Substantia nigra (tissue), 51 donors: ENCODE measurements at places on chromosomes 2 and 18.

GRCh38 chr2:23460993-23461392 is 76.0 kb downstream of the KLHL29 start:
- DNase-seq = no peak

DNA sequence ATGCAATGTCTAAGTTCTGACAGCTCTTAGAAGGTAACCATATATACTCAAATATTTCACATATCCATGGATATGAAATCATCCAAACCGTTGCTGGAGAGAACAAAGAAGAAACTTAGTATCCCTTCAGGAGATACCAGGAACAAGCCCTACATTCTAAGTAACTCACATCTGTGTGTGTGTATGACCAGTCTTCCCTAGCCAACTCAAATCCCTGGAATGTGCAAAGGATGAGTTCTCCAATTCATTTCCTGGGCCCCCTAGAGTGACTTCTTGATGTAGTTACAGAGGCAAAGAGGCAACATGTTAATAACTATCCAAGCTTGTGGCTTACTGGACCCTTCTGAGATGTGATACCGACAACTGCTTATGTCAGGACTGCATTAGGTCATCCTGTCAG is 20.1 kb downstream of the TPGS2 start:
- DNase-seq = no peak

GRCh38 chr2:5690718-5691220 is 1.4 kb upstream of the SOX11 start:
- no peak for DNase-seq

GRCh38 chr18:48662011-48662661 is 123.3 kb downstream of the CTIF start:
- DNase-seq = no peak

- DNase-seq = no peak
These were observed 281.1 kb upstream of the COL3A1 start for GRCh38 chr2:188693111-188693510.

DNA sequence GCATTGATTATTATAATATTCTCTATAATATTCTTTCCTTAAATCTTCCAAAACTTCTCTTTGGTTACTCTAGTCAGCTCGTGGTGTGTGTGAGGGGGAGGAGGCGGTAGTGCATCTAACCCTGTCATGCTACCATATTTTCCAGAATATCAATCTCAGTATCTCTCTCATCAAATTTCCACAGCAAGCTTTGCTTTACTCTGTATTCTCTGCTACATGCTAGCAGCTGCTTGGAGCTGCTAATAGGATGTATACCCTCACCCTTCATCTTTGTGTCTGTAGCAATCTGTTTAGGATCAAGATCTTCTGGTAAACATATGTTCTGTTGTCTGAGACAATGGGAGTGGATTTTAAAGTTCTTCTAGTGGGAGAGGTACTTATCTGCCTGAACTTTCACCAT is 303.8 kb upstream of the KLHL14 start:
- no peak for DNase-seq

- DNase-seq = no peak
These were observed 73.1 kb upstream of the STK17B start for GRCh38 chr2:196244516-196244915.

DNA sequence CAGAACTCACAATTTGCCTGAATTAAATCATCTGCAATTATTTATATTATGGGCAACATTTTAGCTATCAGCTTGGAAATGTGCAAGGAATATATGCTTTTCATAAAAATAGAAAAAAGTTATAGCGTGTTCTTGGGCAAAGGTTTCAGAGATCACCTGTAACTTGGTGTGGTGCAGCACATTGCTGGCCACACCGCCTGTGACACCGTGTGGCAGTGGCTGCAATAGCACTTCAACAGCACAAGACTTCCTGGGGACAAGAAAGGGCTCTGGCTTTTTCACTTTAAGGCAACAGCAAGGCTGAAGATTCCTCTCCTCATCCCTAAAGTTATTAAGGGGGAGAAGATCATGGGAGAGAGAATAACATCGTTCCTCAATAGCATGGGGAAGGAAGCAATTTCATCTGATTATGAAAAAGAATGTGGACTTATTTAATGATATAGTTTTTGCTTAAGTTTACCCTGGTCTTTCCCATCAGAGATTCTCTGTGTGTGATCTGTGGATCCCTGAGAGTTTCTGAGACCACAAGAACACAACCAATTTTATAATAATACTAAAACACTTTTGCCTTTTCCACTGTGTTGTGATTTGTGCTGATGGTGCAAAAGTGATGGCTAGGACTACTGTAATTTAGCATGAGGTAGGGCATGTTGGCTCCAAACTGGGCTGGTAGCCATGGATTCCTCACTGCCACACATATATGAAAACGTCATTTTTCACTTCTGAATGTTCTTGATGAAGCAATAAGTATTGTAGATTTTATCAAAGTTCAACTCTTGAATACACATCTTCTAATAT is 15.0 kb upstream of the SERPINB3 start:
- DNase-seq = no peak

GRCh38 chr2:241579281-241579680 is 20.7 kb downstream of the BOK start:
- DNase-seq = no peak

DNA sequence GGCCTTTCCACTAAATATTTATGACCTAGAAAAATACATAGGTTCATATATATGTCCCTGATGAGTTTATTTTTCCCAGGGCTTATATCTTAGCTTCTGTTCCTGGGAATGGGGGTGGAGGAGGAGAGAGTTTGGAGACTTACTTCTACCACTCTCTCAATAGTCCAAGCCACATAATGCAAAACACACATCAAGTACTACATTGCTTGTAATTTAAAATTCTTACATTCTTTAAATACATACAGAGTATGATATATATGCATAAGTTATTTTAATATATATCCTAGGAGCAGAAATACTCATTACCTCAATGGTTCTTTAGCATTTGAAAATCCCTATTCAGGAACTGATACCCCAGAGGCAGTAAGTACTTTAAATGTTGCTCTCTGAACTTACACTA is 73.2 kb upstream of the MYL1 start:
- no peak for DNase-seq

DNA sequence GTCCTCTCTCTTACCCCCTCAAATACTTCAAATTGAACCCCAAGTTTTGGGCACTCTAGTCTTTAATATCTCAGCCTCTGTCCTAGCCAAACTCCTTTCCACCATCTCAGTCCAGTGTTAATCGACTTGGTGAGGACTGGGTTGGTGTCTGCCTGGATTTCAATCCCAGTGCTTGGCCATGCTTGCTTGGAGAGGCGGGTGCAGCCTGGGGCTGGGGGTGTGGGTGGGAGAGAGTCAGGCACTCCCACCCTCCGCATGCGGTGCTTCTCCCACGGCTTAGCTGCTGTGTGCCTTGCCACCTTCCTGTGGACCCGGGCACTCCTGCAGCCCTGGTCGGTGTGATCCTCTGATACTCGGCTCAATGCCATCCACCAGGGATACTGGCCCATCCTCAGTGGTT is 220.8 kb upstream of the HDAC4 start:
- DNase-seq = no peak

GRCh38 chr2:95551055-95551568 is 40.7 kb upstream of the TRIM43 start:
- DNase-seq = no peak

DNA sequence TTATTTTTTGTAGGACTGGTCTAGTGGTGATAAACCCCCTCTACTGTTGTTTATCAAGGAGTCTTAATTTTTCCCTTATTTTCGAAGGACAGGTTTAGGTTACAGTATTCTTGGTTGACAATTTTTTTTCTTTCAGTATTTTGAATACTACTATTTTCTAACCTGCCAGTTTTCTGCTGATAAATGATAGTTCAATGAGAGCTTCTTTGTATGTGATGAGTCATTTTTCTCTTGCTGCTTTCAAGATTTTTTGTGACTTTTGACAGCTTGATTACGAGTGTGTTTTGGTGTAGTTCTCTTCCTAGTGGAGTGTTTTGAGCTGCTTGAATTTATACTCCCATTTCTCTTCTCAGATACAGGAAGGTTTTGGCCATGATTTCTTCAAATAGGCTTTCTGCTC is 77.5 kb downstream of the ACSL3 start:
- no peak for DNase-seq

DNA sequence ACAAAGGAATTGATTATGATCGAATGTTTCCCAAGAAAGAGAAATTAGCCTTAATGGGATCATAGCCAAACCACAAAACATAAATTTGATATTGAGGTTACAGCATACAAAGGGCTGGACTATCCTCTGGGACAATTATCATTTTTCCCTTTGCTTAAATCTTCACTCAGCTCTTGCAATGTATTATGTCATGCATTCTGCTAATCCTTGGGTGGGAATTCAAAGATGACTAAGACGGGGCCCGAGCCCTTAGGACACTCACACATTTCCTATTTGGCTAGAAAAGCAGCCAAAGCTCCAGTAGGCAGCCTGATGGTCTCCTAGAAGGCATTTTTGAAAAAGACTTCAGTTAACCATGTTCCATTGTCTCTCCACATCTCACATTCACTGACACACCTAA is 17.2 kb upstream of the NMI start:
- DNase-seq = no peak

DNA sequence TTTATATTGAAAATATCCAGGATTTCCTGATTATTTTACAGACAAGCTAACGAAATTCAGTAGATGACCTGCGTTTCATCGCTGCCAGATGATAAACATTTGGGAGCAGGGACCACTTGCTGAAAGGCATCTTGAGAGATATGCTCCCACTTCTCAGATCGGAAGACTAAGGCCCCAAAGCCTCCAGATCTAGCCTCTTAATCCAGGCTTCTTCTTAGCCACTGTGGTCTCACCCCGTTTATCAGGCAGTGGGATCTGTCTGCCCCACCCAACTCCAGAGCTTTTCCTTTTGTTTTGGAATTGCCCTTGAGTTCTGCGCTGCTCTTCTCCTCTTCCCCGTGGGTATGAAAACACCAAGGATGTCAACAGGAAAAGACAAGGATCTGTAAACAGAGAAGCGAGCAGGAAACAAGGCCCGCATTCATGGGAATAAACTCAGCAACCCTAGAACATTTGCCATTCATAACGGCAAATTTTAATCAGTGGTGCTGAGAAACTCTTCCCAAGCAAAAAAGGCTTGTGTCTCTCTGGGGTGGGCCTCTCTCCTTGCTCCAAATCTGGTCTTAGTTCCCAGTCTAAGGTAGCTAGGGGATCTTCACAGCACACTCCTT is 21.4 kb downstream of the MYL12B start:
- DNase-seq = no peak

DNA sequence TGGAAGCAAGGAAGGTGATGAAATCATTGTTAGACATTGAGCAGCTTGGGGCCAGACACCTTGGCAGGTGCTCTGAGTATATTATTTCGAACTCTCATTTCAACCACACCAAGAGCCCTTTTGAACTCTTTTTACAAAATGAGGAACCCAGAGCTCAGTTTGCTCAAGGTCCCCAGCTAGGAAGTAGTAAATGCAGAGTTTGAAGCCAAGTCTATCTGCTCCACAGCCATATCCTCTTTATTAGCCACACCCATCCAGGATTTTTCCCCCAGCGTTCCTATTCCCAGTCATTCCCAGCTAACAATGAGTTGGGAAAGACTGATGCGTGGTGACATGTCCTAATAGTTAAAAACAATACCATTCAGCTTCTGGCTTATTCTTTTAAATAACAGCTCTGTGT is 40.2 kb downstream of the SEMA4F start:
- no peak for DNase-seq

GRCh38 chr2:167181688-167182087 is 293.4 kb downstream of the XIRP2 start:
- no peak for DNase-seq

- DNase-seq = no peak
These were observed 335.1 kb downstream of the CYRIA start for GRCh38 chr2:16330571-16330970.

GRCh38 chr2:84849271-84849952 is 31.5 kb downstream of the TRABD2A start:
- DNase-seq = no peak

GRCh38 chr2:62814123-62814522 is 108.6 kb downstream of the EHBP1 start:
- DNase-seq = no peak

DNA sequence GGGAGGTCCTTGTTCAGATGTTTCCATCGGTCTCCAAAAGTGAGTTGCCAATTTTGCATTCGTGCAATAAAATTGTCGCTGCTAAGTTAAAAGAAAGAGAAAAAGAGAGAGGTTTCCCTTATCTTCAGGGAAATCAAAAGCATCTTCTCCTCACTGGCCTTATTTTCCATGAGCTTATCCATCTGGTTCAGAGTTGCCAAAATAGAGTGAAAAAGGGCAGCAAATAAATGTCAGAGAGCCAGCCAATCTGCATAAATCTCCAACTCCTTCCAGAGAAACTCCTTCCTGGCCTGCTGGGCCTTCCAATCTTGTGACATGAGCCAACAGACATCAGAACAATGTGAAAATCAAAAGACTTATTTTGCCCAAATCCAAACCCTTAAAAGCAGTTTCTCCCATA is 28.4 kb downstream of the PAX3 start:
- no peak for DNase-seq

DNA sequence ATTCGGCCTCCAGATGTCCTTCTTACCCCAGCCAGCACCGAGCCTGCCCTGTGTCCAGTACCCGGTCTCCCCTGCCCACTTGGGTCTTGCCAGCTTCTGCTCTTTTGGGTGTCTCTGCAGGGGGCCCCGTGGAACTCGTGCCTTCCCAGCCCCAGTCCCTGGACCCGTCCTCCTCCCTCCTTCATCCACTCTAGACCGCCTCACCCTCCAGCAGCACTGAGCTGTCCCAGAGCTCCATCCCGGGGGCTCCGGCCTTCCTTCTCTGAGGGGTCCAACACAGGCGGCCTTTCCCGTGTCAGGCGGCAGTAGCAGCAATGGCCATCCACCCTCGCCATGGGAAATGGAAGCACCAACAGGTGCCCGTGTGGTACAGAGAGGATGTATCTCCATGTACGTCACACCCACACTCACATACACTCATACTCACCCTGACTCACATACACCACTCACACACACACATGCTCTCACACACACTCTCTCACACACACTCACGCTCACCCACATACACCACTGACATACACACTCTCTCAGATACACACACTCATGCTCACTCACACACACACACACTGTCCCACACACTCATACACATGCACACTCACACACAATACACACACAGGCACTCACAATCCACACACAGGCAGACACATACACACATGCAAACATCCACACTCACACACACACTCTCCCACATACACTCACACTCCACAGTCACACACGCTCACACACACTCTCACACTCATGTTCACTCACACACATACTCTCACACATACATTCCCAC is 827.5 kb upstream of the SALL3 start:
- DNase-seq = no peak
